ENCODE measurements at places on chromosomes 2 and 18.

- peak; percentile 18 for DNase-seq
These were observed 137.1 kb downstream of the RPIA start for GRCh38 chr2:88828397-88829137.

DNA sequence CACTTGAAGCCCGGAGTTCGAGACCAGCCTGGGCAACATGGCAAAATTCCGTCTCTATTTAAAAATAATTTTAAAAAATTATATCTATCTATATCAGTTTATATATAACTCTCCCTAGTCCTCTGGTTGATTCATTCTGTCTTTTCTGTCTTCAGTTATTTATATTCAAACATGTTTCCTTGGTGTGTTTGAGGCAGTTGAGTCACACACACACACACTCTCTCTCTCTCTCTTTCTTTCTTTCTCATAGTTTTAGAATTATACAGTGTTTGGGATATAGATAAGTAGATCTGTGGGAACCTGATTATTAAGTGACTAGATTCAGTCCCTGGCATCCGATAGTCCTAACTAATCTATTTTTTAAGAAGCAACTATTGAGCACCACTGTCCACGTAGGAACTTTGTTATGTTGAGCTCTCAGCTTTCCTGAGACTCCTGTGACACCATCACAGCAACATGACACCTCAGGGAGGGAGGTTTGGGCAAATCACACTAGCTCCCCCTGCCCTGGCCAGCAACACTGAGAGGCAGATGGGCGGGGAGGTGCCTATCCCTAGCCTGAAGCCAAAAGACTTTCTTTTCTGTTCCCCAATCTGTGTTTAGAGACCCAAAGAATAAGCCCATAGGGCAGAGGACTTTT is 482.7 kb downstream of the DLGAP1 start:
- no peak for DNase-seq

- DNase-seq: no peak
These were observed 218.0 kb upstream of the CRIM1 start for GRCh38 chr2:36137612-36138011.

- DNase-seq: no peak
These were observed 176.0 kb downstream of the CTIF start for GRCh38 chr18:48714873-48715272.
